Neural crest cell (in vitro differentiated cells): ENCODE measurements at places on chromosomes 2 and 18. TPM values are rescaled to one million over a fixed set of nuclear protein-coding genes. Genes with fewer than 3 reads are reported as not detected.

POTEI gene
- 1.1 and 1.3 TPM in 2 replicates for total RNA-seq

MTX2 gene
- total RNA-seq, result 23.7 and 25.6 TPM in 2 replicates

SYT4 gene
- total RNA-seq, result 7.0 and 8.2 TPM in 2 replicates

- H3K4me1 ChIP-seq, result peaks cover 7% of the 10 kb centered on the region
- no peaks in the 10 kb centered on the region for H3K27me3 ChIP-seq
- no peak overlapping the region for H3K27ac ChIP-seq
- peaks cover 3% of the 10 kb centered on the region for H3K36me3 ChIP-seq
- DNase-seq, result no peak
Measured at GRCh38 chr2:171487201-171487600, 35.1 kb upstream of the CYBRD1 start.

DNA sequence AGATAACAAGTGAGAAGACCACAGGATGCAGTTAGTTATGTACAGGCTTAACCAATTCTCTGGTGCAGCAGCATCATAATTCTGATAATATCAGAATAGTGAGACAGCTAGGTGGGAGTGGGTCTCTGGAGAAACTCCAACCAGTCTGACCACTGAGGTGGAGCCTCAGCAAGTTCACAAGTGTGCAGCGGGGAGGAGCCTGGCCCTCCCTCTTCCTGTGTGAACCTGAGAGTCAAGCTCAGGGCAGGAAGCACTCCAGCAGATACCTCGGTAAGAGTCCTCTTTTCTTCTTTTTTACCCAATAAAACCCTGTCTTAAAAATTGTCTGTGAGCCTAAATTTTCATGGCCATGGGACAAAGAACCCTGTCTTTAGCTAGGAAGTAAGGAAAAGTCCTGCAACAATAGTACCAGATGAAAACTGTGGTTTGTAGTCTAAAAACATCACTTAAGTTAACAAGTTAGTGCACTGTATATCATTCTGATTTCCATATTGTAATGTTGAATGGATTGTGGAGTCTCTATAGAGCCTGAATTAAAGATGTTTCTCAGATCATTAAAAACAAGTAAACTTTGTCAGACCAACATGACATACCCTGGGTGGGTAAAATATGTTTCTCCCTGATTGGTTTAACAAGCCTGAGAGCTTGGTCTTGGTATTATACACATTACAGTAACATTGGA is 370.8 kb downstream of the TMEM182 start:
- no peak overlapping the region for H3K4me3 ChIP-seq
- no peaks in the 10 kb centered on the region for H3K27me3 ChIP-seq
- H3K36me3 ChIP-seq, result peaks cover 6% of the 10 kb centered on the region

- DNase-seq, result no peak
- peaks cover 2% of the 10 kb centered on the region for H3K36me3 ChIP-seq
- H3K4me1 ChIP-seq, result no peaks in the 10 kb centered on the region
- no peak overlapping the region for H3K4me3 ChIP-seq
- H3K27ac ChIP-seq, result no peak overlapping the region
Measured at GRCh38 chr18:9322744-9323143, 11.8 kb upstream of the TWSG1 start.

GRCh38 chr2:239321596-239322415 is 79.0 kb downstream of the HDAC4 start:
- peaks cover 21% of the 10 kb centered on the region for H3K36me3 ChIP-seq
- H3K4me3 ChIP-seq, result peak overlapping the region; percentile 31
- no peak for DNase-seq
- no peaks in the 10 kb centered on the region for H3K27me3 ChIP-seq
- H3K4me1 ChIP-seq, result peaks cover 73% of the 10 kb centered on the region
- H3K27ac ChIP-seq, result no peak overlapping the region

- DNase-seq, result no peak
- no peaks in the 10 kb centered on the region for H3K27me3 ChIP-seq
- H3K27ac ChIP-seq, result no peak overlapping the region
- H3K4me3 ChIP-seq, result no peak overlapping the region
Measured at GRCh38 chr2:239943571-239943970, 81.6 kb downstream of the NDUFA10 start.

GNLY gene
- not detected in 2 replicates for total RNA-seq

- DNase-seq, result no peak
- no peaks in the 10 kb centered on the region for H3K36me3 ChIP-seq
- H3K4me1 ChIP-seq, result peaks cover 7% of the 10 kb centered on the region
Measured at GRCh38 chr2:126971162-126971480, 72.4 kb downstream of the TEX51 start.

DNA sequence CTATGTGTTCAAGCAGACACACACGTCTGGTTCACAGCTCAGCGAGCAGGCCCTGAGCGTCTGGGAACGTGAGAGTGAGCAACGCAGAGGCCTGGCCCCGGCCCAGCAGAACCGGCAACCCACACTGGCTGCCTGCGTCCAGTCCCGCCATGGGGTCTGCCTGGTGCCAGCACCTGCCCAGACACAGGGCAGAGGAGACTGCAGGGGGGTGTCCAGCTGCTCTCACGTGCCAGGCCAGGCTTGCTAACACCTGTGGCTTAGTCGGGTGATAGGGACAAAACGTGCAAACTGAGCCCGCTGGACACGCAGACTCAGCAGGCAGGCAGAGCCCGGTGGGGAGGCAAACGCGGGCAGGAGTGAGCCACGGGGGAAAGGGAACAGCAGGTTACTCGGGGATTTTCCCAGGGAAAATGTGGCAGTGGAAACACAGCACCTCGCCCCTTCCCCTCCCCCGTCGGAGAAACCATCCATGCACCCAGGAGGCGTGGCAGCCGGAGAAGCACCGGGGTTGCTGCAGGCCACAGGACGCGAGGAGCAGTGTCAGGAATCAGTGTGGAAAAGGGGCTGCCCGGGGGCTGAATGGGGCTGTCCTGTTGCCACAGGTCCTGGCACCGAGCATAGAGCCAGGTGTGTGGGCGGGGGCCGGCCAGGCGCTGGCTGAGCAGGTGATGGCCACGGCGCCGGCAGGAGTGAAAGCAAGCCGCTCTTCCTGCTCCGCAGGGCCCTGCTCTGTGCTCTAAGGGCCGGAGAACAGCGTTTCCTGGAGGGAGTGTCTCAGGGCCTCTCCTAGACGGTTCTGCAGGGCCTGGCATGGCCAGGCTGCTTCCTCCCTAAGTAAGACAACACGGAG is 154.7 kb downstream of the HDAC4 start:
- no peaks in the 10 kb centered on the region for H3K27me3 ChIP-seq
- H3K4me3 ChIP-seq, result no peak overlapping the region
- peak overlapping the region; percentile 62 for H3K27ac ChIP-seq
- H3K4me1 ChIP-seq, result peaks cover 71% of the 10 kb centered on the region

TMEM200C gene
- 24.2 and 26.1 TPM in 2 replicates for total RNA-seq
